ENCODE measurements at places on chromosomes 1 and 21. TPM values are rescaled to one million over a fixed set of nuclear protein-coding genes. Genes with fewer than 3 reads are reported as not detected.
A peak's percentile ranks its signal among the peaks of the same experiment; 100 is the strongest.

RBM11 gene
- not detected for total RNA-seq

C1orf185 gene
- total RNA-seq, result not detected

DNA sequence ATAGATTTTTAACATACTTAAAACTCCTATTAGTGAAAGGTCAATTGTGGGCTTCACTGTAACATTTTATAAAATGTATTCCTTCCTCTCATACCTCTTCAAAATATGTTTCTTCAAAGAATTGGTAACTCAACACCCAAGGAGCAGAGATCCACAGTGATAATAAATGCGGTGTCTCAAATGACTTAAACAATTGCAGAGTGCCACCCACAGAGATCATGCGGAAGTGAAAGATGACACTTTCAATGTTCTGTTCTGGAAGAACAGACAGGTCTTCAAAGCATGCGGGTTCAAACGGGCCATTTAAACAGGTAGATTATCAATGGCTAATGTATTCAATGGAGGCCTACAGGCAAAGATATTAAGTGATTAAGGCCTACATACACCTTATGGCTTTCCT is 157.0 kb upstream of the GREM2 start:
- H3K27ac ChIP-seq, result no peak overlapping the region
- no peak for DNase-seq
- peaks cover 42% of the 10 kb centered on the region for H3K4me1 ChIP-seq
- peaks cover 8% of the 10 kb centered on the region for H3K36me3 ChIP-seq

DNA sequence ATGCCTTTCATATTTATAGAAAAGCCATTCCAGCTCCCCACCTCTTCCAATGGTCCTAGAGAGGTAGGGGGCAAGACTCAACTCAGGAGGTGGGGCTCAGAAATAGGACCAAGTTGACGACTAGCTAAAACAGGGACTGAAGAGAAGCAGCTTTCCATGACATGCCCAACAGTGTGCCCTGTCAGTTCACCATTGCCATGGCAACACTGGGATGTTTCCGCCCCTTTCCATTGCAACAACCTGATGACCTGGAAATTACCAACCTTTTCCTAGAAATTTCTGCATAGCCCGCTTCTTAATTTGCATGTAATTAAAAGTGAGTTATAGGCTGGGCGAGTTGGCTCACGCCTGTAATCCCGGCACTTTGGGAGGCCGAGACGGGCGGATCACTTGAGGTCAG is 22.4 kb upstream of the INTS3 start:
- H3K27ac ChIP-seq, result no peak overlapping the region
- no peaks in the 10 kb centered on the region for H3K27me3 ChIP-seq
- no peak for DNase-seq
- no peaks in the 10 kb centered on the region for H3K36me3 ChIP-seq
- H3K4me3 ChIP-seq, result no peak overlapping the region
- no peaks in the 10 kb centered on the region for H3K4me1 ChIP-seq

GRCh38 chr1:160628799-160629263 is 18.0 kb downstream of the SLAMF1 start:
- no peak overlapping the region for H3K4me3 ChIP-seq
- no peaks in the 10 kb centered on the region for H3K36me3 ChIP-seq
- no peak for DNase-seq
- no peak overlapping the region for H3K27ac ChIP-seq
- no peaks in the 10 kb centered on the region for H3K4me1 ChIP-seq
- peaks cover 7% of the 10 kb centered on the region for H3K27me3 ChIP-seq

RNF19B gene
- 12.6 TPM for total RNA-seq

GRCh38 chr21:46421191-46421750 is 37.4 kb upstream of the DIP2A start:
- H3K27ac ChIP-seq, result no peak overlapping the region
- DNase-seq, result no peak
- H3K27me3 ChIP-seq, result no peaks in the 10 kb centered on the region
- H3K4me1 ChIP-seq, result no peaks in the 10 kb centered on the region

PRAMEF20 gene
- not detected for total RNA-seq

DNA sequence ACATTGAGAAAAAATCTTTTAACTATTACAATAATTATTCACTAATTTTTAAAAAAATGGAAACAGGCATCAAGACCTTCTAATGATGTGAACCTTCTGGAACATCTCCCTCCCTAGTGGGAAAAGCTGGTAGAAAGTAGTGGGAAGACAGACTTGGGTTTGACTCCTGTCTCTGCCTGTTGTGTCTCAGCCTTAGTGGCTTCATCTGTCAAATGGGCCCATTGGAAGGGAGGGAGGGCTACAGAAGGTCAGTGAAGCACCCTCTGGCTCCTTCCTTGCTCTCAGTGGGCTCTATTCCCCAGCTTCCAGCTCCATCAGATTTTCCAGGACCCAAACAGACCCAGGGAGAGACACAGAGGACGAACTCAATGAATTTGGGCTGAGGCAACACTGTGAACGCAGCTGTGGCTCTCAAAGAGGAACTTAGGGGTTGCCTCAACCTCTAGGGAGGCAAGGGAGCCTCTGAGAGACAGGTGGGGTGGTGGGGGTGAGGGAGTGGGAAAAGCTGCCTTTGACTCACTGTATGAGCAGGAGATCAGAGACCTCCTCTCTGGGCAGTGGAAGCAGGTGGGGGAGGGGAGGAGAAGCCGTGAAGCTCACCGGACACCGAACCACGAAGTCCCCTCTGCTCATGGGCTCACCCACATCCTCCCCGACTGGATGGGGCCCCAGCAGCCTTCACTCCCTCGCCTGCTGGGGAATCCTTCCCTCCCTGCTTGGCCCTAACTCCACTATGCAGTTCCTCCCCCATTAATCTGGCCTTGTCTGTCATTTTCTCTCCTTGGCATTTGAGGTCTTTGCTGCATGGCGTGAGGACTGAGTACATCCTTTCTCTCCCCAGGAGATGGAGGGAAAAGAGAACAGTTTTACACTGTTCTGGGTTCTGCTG is 4.5 kb downstream of the CNR2 start:
- peaks cover 51% of the 10 kb centered on the region for H3K27me3 ChIP-seq
- no peak overlapping the region for H3K27ac ChIP-seq
- no peak overlapping the region for H3K4me3 ChIP-seq
- H3K36me3 ChIP-seq, result no peaks in the 10 kb centered on the region
- no peaks in the 10 kb centered on the region for H3K4me1 ChIP-seq

GRCh38 chr21:41651406-41651805 is 115.4 kb downstream of the RIPK4 start:
- no peak overlapping the region for H3K27ac ChIP-seq
- H3K4me3 ChIP-seq, result no peak overlapping the region
- H3K4me1 ChIP-seq, result peaks cover 25% of the 10 kb centered on the region
- no peaks in the 10 kb centered on the region for H3K27me3 ChIP-seq
- DNase-seq, result no peak
- no peaks in the 10 kb centered on the region for H3K36me3 ChIP-seq

DNA sequence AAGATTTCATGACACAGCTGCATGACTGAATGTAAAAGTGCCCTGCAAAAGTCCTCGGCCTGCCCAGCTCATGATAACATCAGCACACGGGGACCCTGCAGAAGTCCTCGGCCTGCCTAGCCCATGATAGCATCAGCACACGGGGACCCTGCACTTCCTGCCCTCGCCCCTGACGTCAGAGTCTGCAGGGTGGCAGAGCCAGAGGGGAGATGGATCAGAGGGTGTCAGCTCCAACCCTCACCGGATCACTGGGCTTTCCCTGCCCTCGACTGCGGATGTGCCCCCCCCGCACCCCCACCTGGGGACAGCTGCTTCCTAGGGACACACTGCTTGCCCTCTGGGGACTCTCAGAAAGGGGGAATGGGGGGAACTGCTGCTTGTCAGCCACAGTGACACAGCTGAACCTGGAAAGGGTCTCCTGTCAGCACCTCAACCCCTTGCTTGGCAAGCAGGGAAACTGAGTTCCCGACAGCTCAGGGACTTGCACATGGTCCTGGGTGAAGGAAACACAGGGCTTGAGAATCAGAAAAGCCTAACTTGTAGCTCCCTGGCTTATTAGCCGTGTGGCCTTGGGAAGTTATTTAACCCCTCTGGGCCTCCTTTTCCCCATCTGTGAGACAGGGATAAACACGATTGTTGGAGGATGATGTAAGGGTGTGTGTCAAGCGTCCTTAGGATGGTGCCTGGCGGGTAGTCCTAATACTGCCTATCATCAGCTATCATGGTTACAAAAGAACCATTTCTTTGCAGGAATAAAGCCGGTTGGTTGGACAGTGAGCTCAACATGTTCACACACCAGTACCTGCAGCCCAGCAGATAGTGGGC is 8.3 kb upstream of the MIIP start:
- no peak for DNase-seq
- H3K27me3 ChIP-seq, result no peaks in the 10 kb centered on the region
- no peaks in the 10 kb centered on the region for H3K4me1 ChIP-seq
- H3K27ac ChIP-seq, result no peak overlapping the region
- no peak overlapping the region for H3K4me3 ChIP-seq

- no peak for DNase-seq
- no peaks in the 10 kb centered on the region for H3K36me3 ChIP-seq
- H3K27ac ChIP-seq, result no peak overlapping the region
- peaks cover 23% of the 10 kb centered on the region for H3K4me1 ChIP-seq
- no peaks in the 10 kb centered on the region for H3K27me3 ChIP-seq
- H3K4me3 ChIP-seq, result no peak overlapping the region
Measured at GRCh38 chr1:199174336-199174735, 535.5 kb downstream of the PTPRC start.

USH2A gene
- total RNA-seq, result not detected

ROR1 gene
- 21.8 TPM for total RNA-seq

GRCh38 chr21:41560661-41561158 is 52.8 kb upstream of the TMPRSS2 start:
- peaks cover 50% of the 10 kb centered on the region for H3K27me3 ChIP-seq
- DNase-seq, result peak; percentile 76
- no peaks in the 10 kb centered on the region for H3K36me3 ChIP-seq
- H3K4me3 ChIP-seq, result no peak overlapping the region
- H3K27ac ChIP-seq, result no peak overlapping the region

- H3K4me1 ChIP-seq, result peaks cover 22% of the 10 kb centered on the region
- H3K27me3 ChIP-seq, result peaks cover 7% of the 10 kb centered on the region
- peak; percentile 91 for DNase-seq
- peak overlapping the region; percentile 66 for H3K4me3 ChIP-seq
Measured at GRCh38 chr1:184664042-184664660, 90.5 kb downstream of the EDEM3 start.

GRCh38 chr1:48251821-48252220 is 29.3 kb downstream of the SLC5A9 start:
- no peak overlapping the region for H3K27ac ChIP-seq
- no peaks in the 10 kb centered on the region for H3K27me3 ChIP-seq
- no peak for DNase-seq
- no peaks in the 10 kb centered on the region for H3K36me3 ChIP-seq

CAMK1G gene
- total RNA-seq, result not detected

Measured in osteocyte (in vitro differentiated cells).